Activated CD4-positive, alpha-beta T cell treated with anti-CD3 and anti-CD28 coated beads, Interleukin-2, amount 10 ng/mL, durations not matched to agents 7 days and 5 days (primary cell): ENCODE measurements at places on chromosomes 6 and 20. TPM values are rescaled to one million over a fixed set of nuclear protein-coding genes. Genes with fewer than 3 reads are reported as not detected.

GRCh38 chr6:22083119-22083518, 213.7 kb downstream of the PRL start:
- H3K27ac ChIP-seq, result no peak overlapping the region
- no peak for DNase-seq
- H3K4me3 ChIP-seq, result no peak overlapping the region
- peaks cover 3% of the 10 kb centered on the region for H3K4me1 ChIP-seq
- no peaks in the 10 kb centered on the region for H3K36me3 ChIP-seq

DNA sequence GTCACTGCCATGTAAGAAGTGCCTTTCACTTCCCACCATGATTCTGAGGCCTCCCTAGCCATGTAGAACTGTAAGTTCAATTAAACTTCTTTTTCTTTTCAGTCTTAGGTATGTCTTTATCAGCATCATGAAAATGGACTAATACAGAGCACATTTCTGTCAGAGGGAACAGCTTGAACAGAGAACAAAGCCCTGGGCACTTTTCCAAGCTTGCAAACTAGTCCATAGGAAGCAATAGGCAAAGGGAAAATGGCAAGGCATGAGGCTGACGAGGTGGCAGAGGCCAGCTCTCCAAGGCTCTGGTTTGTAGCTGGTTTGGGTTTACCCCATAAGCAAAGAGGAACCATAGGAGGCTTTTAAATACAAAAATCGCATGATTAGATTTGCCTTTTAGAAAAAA, 185.1 kb upstream of the HDDC2 start:
- no peaks in the 10 kb centered on the region for H3K4me1 ChIP-seq
- no peaks in the 10 kb centered on the region for H3K27me3 ChIP-seq
- DNase-seq, result no peak
- no peaks in the 10 kb centered on the region for H3K36me3 ChIP-seq
- no peak overlapping the region for H3K4me3 ChIP-seq

DNA sequence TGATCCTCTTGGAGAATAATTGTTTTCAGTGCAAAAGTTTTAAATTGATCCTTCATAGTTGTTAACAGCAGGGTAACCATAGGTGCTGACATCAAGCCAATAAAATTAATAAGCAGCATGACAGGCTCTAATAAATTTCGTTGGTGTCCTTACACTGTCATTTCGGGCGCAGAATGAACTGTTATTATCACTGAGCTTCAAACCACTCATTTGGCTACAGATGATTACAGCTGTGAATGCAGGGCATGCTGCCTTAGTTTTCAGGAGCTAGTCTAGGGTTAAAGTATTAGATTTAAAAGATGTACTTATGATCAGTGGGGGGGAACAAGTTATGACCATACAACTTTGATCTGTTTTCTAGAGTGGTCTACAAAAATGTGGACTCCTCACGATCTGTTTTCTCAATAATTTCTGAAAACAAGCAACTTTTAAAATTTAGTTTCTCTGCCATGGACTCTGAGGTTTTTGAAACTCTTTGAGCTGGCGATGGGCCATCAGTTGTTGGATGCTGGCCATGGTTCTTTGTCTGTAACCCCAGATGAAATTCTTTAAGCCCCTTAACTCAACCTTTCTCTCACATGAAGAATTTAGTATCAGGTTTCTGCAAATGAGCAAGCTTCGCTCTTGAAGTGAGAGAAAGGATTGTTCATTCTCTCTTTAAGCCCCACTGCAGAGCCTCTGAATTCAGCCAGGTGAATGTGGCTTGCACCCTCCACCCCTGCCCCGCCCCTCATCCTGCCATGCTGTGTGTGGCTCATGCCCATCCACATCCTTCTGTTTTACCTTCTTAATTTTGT, 99.1 kb upstream of the MTHFD1L start:
- no peaks in the 10 kb centered on the region for H3K27me3 ChIP-seq
- H3K4me1 ChIP-seq, result no peaks in the 10 kb centered on the region
- H3K36me3 ChIP-seq, result no peaks in the 10 kb centered on the region
- H3K27ac ChIP-seq, result no peak overlapping the region

RHAG gene
- not detected for total RNA-seq

GRCh38 chr6:10369896-10370295, 45.0 kb downstream of the TFAP2A start:
- no peak for DNase-seq
- H3K4me3 ChIP-seq, result no peak overlapping the region
- no peak overlapping the region for H3K27ac ChIP-seq
- H3K27me3 ChIP-seq, result peaks cover under 1% of the 10 kb centered on the region
- H3K4me1 ChIP-seq, result no peaks in the 10 kb centered on the region

DEFB126 gene
- total RNA-seq, result not detected

GRCh38 chr6:2102316-2102883, 143.0 kb downstream of the GMDS start:
- no peaks in the 10 kb centered on the region for H3K36me3 ChIP-seq
- peaks cover 1% of the 10 kb centered on the region for H3K4me1 ChIP-seq
- H3K27ac ChIP-seq, result no peak overlapping the region
- DNase-seq, result no peak
- no peaks in the 10 kb centered on the region for H3K27me3 ChIP-seq
- no peak overlapping the region for H3K4me3 ChIP-seq

GRCh38 chr6:146814148-146814750, 215.5 kb downstream of the ADGB start:
- no peak overlapping the region for H3K4me3 ChIP-seq
- no peak for DNase-seq
- no peak overlapping the region for H3K27ac ChIP-seq
- no peaks in the 10 kb centered on the region for H3K36me3 ChIP-seq

DNA sequence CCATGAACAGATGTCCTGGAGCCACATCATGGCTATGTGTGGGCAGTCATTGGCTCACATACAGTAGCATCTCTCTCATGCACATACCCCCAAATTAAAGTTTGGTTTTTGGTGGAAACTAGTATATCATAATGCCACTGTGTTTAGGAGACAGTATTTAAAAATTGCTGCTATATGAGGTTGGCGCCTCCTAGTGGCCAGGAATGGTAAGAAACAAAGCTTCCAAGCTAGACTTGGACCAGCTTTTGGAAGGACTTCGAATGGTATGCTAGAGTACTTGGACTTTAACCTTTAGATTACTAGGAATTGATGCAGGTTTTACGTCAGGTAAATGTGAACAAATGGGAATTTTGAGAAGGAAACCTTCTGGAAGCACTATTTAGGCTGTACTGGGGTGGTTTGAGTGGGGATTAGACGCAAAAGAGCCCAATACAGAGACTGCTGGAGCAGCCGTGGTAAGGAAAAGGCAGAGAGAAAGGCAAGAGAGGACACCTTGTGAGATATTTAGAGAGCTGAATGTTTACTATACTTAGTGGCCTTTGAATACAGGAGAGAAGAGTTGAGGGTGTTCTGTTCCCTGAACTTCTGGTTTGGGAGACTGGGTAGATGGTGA, 23.8 kb downstream of the PRSS35 start:
- no peak overlapping the region for H3K27ac ChIP-seq
- H3K4me3 ChIP-seq, result no peak overlapping the region
- H3K4me1 ChIP-seq, result no peaks in the 10 kb centered on the region
- H3K27me3 ChIP-seq, result peaks cover 2% of the 10 kb centered on the region
- no peaks in the 10 kb centered on the region for H3K36me3 ChIP-seq

SPATA25 gene
- total RNA-seq, result 0.84 TPM

DNA sequence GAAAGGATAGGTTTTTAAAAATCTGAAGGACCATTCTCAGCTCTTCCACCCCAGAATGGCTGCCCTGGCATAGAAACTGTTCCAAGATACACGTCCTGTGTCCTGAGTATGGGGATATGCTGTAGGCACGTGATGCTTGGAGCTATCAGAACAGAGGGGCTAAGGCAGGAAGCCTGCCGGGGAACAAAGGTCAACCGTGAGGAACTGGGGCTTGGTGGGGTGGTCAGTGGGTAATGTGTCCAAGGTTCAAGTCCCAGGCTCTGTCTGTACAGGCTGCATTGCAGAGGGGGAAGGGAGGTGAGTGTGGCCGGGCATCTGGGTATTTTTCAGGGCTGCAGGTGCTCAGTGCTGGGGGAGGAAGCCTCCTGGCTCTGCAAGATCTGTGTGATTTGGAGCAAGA, 479.6 kb upstream of the CHD6 start:
- no peaks in the 10 kb centered on the region for H3K4me1 ChIP-seq
- H3K36me3 ChIP-seq, result no peaks in the 10 kb centered on the region
- no peaks in the 10 kb centered on the region for H3K27me3 ChIP-seq
- DNase-seq, result no peak

DNA sequence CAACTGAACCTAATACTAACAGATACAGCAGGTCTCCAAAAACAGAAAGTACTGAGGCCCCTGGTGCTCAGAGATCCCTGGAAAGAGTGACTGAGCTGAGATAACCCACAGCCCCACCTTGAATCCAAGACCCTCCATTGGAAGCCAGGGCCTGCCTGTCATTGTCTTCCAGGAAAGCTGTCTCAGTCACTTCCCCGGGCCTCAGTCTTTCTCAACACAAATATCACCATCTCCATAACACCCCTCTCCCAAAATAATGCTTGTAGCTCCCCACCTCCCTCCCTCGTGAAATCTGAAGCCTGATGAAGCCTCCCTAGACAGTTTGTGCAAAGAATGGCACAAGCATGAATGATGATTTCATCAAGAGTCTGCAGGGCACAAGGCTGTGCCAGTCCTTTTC, 138.2 kb upstream of the LRFN2 start:
- peaks cover 4% of the 10 kb centered on the region for H3K4me1 ChIP-seq
- no peaks in the 10 kb centered on the region for H3K27me3 ChIP-seq
- H3K36me3 ChIP-seq, result no peaks in the 10 kb centered on the region
- no peak overlapping the region for H3K4me3 ChIP-seq
- no peak overlapping the region for H3K27ac ChIP-seq
- no peak for DNase-seq

DNA sequence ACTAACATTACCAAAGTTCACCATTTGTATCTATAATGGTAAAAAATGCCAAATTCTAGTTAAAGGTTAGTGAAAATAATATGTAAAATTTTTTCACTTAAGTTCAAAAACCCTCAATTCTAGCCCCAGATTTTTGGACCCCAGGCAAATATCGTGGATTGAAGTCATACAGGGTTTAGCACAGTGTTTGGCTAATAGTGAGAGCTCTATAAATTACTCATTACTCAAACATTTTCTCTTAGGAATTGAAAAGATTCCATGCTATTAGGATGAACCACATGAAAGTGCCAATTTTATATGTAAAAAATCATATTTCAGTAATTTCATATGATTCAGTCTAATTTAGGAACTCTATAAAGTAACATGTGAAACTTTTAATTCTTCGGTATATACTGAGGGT, 170.3 kb upstream of the PREP start:
- H3K36me3 ChIP-seq, result no peaks in the 10 kb centered on the region
- peaks cover under 1% of the 10 kb centered on the region for H3K4me1 ChIP-seq
- DNase-seq, result no peak
- H3K4me3 ChIP-seq, result no peak overlapping the region

TRIM15 gene
- not detected for total RNA-seq

SIRPA gene
- total RNA-seq, result not detected

BCAS1 gene
- total RNA-seq, result 0.06 TPM

DNA sequence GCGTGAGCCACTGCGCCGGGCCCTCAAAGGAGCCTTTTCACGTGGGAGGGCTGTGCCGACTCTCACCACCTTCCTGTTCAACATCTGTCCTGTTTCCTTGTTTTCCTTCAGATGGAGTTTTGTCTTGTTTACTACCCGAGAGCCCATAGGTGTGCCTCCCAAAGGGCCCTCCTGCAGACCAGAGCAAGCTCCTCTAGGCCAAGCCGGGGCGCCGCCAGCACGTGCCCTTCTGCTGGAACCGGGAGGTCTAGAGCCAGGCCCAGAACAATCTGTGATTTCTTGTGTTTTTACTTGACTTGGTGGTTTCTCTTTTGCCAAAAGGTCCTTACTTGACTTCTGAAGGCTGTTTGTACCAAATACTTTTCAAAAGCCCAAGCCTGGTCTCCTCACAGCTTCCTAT, 8.0 kb upstream of the DNAJC5 start:
- peaks cover 9% of the 10 kb centered on the region for H3K4me1 ChIP-seq
- H3K27me3 ChIP-seq, result no peaks in the 10 kb centered on the region
- H3K36me3 ChIP-seq, result peaks cover 7% of the 10 kb centered on the region
- no peak overlapping the region for H3K27ac ChIP-seq

OPN5 gene
- total RNA-seq, result not detected

OVOL2 gene
- total RNA-seq, result not detected

GRCh38 chr20:14924433-14924832, 587.0 kb upstream of the FLRT3 start:
- H3K4me1 ChIP-seq, result no peaks in the 10 kb centered on the region
- H3K27me3 ChIP-seq, result no peaks in the 10 kb centered on the region
- no peaks in the 10 kb centered on the region for H3K36me3 ChIP-seq
- no peak for DNase-seq
- no peak overlapping the region for H3K27ac ChIP-seq

DNA sequence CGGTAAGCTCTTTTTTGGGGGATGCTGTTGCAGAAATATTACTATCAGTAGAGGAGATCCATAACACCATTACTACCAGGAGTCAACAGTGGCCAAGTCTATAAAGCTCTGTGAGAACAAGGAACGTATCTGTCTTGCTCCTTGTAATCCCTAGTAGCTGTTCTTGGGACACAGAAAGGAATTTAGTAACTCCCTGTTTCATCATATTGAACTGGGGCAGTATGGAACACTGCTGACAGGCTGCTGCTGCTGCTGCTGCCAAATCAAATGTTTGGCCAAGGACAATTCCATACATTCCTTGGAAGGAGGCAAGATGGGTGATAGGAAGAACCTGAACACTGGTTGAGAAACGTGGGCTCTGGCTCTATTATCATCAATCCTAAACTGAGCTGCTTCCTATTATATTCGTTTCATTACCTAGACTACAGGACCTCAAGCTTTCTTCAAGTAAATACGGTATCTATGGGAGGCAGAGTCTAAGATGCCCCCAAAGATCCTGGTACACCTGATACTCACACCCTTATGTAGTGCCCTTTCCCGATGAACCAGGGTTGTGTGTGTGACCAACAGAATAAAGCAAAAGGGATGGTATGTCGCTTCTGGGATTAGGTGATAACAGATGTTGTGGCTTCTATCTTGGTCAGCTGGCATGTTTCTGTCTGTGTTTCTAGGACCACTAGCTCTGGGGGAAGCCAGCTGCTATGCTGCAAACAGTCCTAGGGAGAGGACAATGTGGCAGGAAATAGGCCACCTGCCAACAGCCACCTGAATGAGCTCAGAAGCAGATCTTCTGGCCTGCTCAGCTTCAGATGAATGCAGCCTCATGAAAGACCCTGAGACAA, 39.5 kb downstream of the ELOVL5 start:
- H3K36me3 ChIP-seq, result peaks cover 28% of the 10 kb centered on the region
- H3K27me3 ChIP-seq, result no peaks in the 10 kb centered on the region
- peaks cover 79% of the 10 kb centered on the region for H3K4me1 ChIP-seq
- H3K27ac ChIP-seq, result no peak overlapping the region

ADGB gene
- not detected for total RNA-seq

SMPDL3A gene
- total RNA-seq, result not detected
